ENCODE measurements at places on chromosomes 1 and 21.

- DNase-seq = no peak
Measured at GRCh38 chr1:155188268-155188667, 14.6 kb downstream of the TRIM46 start.

DNA sequence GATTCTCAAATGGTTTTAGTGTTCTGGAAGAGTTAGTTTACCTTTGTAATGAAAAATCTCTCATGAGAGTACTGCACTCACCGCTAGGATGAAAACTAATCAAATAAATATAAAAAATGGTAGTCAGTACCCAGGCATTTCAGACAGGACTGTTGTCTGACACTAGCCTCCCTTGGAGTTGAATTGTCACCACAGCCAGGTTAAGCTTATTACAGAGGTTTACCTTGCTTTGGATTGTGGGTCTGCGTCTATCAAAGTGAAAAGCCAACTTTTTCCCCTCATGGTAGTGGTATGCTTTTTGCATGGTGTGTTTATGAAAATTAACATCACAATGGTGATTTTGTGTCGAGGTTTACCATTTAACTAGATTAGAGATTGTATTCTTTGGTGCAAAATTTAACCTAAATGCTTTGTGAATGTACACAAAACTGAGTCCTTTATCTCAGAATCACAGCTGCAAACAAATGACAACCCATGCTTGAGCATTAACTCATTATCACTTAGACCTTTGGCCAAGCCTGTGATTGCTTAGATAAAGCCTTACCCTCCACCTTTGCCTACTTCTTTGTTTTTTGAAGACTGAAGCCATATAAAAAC lies 20.1 kb downstream of the RAP1A start:
- DNase-seq = no peak

DNA sequence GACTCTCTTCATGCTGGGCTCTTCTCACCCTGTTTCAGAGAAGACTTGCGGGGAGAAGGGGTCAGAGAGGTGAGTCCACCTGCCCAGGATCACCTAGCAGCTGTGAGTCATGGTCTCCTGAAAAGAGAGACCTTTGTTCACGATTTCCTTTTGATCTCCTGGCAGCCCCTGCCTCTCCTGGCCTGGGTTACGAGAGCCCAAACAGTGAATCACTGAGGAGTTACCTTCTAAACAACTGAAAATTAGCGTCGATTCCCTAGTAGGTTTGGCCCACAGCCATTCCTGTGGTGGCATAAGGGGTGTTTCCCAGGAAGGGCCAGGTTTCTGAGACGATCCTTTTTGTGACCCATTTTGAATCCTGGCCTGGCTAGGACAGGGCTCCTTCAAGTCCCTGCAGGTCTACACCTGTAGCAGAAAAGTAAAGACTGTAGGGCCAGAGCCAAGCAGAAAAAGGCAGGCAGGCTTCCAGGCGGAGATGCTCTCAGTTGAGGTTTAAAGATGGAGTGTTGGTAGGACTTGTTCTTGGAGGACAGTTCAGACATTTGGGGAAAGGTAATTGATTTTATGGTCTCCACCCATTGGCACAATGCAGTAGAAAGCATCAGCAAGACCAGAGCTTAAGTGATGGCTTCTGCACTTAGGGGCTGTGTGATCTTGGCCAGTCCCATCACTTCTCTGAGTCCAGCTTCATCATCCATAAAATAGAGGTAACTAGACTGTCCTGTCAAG lies 2.1 kb upstream of the PLA2G2E start:
- DNase-seq = no peak

- no peak for DNase-seq
Measured at GRCh38 chr1:232891656-232892317, 58.6 kb upstream of the NTPCR start.

DNA sequence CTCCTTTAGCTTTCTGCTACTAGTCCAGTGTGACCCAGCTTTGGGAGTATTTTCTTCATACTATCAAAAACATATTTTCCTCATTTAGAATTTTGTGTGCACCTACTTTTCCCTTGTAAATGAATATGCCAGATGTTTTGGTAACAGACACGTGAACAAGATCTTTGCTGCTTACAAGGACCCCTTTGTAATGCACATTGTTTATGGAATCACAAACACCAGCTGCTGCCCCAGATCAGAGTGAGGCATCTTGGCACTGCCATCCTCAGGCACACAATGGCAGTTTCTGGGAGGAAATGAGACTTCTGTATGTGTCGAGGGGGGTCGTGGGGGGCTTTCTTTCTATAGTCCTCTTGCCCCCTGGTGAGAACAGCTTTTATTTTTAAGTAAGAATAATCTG lies 115.7 kb downstream of the RGL1 start:
- no peak for DNase-seq

DNA sequence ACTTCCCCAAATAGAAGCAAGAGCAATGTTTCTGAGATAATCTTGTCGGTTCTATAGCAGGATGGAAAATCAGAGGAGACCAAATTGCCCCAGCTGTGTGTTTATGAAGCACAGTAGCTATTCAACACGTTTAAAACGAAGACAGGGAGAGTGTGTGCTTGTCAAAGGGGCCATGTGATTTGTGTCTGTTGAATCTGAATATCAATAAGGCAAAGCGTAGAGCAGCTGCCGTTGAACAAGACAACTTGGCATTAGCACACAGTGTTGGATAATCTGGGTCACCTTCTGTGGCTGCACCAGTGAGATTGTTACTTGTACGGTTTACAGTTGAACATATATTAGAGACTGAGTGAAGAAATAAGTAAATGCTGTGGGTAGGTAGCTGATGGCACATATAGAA lies 1.0 kb downstream of the CRB1 start:
- no peak for DNase-seq

GRCh38 chr1:98827041-98827440 lies 165.5 kb downstream of the SNX7 start:
- DNase-seq = no peak

DNA sequence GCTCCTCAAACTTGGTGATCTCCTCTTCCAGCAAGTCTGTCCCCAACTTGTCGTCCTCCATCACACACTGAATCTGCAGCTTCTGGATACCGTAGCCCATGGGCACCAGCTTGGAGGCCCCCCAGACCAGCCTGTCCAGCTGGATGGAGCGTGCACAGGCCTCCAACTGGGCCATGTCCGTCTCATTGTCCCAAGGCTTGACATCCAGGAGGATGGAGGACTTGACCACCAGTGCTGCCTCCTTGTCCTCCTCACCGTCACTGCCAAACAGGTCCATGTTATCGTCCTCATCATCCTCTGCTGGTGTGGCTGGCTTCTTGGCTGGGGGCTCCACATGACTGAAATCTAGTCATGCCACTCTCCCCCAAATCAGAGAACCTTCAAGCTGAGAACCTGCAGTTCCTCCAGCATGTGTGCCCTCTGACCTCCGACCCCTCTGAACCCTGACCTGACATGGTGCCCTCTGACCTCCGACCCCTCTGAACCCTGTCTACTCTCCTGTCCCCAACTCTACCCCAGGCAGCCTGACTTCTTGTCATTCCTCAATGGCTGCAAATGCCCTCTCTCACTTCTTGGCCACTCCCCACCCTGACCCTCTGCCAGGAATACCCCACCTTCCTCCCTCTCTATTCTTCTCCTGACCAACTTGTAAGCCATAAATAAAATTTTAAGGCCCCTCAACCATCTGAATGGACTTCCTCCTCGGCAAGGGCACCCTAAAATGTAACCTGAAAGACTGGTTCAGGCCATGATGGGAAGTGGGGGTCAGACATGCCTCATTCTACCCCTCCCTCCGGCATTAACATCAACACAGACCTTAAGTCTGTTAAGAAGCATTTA lies 275.7 kb upstream of the C1orf174 start:
- DNase-seq = no peak

DNA sequence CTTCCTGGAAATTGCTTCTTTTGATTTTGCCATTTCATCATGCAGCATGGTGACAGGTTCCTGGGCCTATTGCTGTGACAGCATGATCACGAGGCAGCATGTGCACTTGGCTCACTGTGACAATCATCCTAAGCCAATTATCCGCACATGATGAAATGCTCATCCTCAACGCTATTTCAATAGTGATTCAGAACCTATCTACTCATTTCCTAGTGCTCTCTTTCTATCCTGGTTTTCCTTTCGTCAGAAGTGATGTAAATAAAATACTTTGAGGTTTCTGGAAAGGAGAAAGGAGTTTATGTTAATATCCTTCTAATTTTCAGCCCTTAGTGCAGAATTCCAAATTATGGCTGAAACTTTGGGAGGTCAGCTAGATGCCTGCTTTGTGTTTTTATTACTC lies 110.6 kb upstream of the ADAMTS5 start:
- no peak for DNase-seq

DNA sequence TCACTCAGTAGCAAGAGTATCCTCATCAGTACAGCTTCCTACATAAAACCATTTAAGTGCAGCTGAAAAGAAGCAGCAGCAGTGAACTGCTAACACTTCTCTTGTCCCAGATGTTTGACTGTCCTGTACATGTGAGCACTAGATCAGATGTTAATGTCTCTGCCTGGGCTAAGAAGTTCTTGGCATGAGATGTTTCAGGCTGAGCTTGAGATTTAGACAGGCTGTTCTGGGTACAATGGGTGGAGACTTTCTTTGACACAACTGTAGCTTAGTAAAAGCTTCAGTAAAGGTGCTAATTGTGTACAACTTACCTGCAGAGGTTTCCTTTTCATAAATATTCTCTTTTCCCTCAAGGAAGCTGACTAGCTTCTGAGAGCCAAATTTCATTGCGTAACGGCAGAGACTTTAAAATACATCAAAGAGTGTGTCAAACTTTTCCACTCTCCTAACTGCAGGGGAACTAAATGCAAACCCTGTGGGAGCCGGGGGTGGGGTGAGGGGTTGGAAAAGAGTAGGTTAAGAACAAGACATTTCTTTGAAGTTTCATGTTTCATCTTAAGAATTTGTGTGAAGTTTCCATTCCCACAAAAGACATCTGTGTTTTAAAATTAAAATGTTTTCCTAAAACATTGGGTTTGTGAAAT lies 82.1 kb upstream of the CCDC190 start:
- DNase-seq = no peak

DNA sequence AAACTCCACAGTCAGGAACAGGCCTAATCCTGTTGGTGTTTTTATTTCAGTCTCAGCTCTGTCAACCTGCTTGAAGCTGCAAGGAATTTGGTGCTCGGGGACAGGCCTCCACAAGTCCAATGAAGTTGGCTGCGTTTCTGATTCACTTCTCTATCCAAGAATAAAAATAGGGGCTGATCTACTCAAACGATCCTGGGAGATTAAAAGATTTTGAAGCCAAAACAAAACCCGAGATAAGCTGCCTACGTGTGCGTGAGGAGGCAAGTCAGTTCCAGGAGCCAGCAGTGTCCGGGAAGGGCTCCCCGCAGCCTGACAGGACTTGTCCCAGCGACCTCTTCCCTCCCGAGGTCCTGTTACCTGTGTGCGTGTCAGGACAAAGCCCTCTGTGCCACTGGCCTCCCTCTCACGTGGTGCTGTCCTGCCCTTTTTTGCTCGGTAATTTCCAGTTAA lies 98.0 kb downstream of the ETS2 start:
- no peak for DNase-seq

DNA sequence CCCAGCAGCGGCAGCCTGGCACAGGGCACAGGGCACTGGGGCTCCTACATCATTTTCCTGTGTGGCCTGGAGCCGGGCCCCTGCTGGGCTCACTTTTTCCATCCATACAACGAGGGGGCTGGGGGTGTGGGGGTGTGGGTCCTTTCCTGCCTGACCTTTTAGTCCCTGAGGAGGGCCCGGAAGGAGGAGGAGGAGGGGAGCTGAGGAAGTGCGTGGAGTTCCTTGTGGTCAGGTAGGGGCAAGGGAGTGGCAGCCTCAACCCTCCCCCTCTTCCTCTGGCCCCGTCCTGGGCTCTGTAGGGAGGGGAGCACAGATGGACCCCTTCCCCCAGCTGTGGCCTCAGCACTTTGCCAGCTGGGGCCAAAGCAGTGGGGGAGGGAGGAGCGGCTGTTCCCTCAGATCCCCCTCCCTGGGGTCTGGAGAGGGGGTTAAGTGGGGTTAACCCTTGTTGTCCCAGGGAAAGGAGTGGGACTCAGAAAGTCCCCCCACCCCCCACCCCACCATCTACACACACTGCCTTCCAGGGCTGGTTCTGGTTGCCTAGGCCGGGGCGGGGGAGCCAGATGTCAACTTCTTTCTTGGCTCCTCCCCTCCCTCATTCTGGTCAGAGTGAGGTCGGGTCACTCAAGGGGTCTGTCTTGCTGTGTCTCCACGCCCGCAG lies 5.7 kb downstream of the NTRK1 start:
- DNase-seq = peak; percentile 21

- no peak for DNase-seq
Measured at GRCh38 chr1:171972846-171973245, 131.5 kb downstream of the DNM3 start.

- DNase-seq = no peak
Measured at GRCh38 chr1:171803045-171803444, 21.6 kb downstream of the METTL13 start.

GRCh38 chr1:38817267-38818174 lies 42.1 kb downstream of the RRAGC start:
- DNase-seq = no peak

DNA sequence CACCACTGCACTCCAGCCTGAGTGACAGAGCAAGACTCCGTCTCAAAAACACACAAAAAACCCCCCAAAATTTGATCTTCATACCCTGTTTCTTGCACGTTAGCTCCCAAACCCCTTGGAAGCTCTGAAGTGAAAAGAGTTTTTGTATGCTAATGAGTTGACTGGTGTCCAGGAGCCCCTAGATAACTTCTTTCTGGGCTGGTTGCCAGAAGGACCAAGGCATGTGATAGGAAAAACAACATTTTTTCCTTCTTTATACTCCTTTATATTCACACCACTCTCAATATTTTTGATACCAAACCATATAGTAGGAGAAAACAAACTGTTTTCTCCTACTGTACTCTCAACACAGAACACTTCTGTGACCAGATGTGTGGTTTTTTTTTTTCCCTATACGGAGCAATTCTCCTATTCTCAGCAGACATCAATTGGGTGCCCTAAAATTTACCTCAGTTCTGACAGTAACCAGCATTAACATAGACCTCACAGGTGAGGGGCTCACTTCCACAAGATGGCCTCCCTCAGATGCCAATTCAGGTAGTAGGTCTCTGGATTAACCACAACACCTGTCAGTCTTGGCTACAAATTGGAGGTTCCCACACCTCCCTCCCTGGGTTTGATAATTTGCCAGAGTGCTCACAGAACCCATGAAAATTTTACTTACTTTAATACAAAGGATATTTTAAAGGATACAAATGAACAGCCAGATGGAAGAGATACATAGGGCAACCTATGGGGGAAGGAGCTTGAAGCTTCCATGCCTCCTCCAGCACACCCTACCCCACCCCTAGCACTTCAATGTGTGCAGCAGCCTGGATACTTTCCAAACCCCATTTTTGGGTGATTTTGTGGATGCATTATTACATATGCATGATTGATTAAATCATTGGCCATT lies 25.6 kb downstream of the ZYG11B start:
- DNase-seq = no peak

- DNase-seq = no peak
Measured at GRCh38 chr1:77970192-77970591, 8.7 kb downstream of the FUBP1 start.

GRCh38 chr1:59178339-59179187 lies 118.3 kb upstream of the FGGY start:
- DNase-seq = no peak

Measured in activated T-cell treated with anti-CD3 and anti-CD28 coated beads, Interleukin-2, amount 50 U/mL, for 72 hours (primary cell).